AG09309 (cell line): ENCODE measurements at places on chromosomes 2 and 18.

GRCh38 chr2:224405412-224405811 lies 3.5 kb upstream of the FAM124B start:
- DNase-seq, result no peak

DNA sequence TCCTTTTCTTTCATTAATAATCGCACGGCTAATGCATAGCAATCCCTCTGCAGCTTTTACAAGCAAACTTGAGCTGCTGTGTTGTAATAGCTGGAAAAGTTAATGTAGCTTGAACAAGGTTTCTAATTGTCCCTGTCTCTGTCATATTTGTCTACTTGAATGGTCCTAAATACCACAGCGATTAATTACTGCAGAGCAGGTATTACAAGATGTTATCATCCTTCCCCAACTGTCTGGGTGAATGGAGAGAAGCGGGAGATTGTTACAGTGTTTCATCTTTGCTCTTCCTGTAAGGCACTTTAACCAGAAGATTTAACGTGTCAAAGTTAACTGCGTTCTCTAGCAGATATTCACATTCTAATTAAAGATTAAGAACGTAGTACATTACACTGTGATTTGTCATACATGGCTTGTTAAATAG lies 422.2 kb upstream of the POU3F3 start:
- DNase-seq, result no peak

- no peak for DNase-seq
These were observed 183.0 kb downstream of the NYAP2 start for GRCh38 chr2:225582355-225583116.

GRCh38 chr2:206063635-206064034 lies 22.3 kb downstream of the INO80D start:
- DNase-seq, result no peak

DNA sequence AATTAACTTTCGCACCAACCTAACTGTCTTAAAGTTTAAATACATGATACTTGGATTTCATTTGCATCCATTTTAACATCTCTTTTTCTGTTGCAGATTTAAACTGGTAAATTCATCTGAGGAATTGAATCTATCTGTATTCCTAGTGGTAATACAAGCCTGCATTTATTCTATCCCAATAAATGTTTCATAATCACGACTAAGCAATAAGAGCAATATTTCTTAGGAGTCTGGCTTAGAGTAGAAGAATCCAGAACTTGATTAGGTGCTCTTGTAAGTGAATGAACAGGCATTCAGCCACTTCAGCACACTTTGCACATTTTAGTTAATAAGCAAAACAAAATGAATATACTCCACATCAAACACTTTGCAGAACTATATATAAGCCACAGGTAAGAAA lies 27.0 kb downstream of the MSH6 start:
- no peak for DNase-seq
